ENCODE measurements at places on chromosomes 3 and 15.

- no peak for DNase-seq
These were observed 877 bp downstream of the NIT2 start for GRCh38 chr3:100335434-100335833.

GRCh38 chr15:93176065-93176464 is 87.1 kb upstream of the RGMA start:
- no peak for DNase-seq

- no peak for DNase-seq
These were observed 75.2 kb upstream of the HERC1 start for GRCh38 chr15:63908991-63909390.

DNA sequence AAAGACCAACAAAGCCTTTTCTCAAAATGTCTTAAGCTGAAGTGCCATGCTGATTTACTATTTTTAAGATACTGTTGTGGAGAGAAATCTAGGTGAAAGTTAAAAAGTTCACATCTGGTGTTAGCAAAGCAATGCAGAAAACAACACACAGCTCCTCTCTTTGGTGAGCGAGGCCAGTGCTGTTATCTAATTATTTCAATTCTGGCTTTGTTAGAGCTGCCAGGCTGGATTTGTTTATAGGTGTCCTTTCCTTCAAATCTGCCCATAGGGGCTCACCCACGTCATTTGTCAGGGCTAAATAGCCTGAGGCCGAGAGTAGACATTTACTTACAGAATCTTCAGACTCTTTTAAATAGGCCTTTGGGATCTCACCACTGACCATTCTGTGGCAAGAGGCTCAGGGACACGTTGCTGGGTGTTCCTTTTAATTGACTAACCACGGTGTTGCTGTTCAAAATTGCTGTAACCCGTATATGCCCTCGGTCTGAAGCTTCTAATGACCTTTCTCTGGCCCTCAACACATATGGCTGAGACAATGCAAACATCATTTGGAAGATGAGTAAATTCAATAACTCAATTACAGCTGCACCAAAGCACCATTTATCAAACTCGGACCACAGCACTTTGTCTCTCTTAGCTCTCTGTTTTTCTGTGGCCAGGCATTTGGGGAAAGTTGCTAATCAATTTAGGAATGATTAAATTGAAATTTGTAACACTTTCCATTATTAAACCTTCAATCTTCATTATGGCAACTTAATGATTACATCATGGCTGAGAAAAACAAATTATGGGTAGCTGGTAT is 152.6 kb downstream of the PDZRN3 start:
- DNase-seq = no peak

- no peak for DNase-seq
These were observed 371.1 kb downstream of the CHL1 start for GRCh38 chr3:567488-568185.

GRCh38 chr15:93527374-93528050 is 438.5 kb upstream of the RGMA start:
- DNase-seq = no peak

DNA sequence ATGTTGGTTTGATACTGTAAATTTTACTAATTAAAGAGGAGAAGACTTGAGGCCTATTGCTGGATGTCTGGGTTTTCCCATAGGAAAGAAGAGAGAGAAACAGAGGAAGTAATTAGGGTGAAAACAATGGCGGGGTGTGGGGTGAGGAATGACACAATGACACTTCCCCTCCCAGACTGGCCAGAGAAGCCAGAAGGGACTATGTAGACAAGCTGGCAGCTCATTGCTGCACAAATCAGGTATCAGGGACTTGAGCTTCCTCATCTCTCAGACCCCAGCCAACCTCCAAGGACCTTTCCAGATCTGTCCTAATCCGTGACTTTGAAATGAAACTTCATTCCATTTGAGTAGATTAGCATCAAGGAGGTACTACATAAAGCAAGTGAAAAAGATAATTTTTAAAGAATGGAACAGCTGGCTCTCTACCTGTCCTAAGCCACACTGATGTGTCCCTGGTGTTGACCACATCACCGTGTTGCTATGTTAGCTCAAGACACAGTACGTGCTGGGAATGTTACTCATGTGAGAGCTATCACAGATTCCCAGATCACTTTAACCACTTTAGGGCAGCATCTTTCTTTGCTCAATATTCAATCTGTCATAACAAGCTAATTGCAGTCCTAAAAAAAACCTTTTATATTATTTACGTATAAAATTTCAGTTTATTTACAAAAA is 22.2 kb downstream of the TMEM212 start:
- no peak for DNase-seq

DNA sequence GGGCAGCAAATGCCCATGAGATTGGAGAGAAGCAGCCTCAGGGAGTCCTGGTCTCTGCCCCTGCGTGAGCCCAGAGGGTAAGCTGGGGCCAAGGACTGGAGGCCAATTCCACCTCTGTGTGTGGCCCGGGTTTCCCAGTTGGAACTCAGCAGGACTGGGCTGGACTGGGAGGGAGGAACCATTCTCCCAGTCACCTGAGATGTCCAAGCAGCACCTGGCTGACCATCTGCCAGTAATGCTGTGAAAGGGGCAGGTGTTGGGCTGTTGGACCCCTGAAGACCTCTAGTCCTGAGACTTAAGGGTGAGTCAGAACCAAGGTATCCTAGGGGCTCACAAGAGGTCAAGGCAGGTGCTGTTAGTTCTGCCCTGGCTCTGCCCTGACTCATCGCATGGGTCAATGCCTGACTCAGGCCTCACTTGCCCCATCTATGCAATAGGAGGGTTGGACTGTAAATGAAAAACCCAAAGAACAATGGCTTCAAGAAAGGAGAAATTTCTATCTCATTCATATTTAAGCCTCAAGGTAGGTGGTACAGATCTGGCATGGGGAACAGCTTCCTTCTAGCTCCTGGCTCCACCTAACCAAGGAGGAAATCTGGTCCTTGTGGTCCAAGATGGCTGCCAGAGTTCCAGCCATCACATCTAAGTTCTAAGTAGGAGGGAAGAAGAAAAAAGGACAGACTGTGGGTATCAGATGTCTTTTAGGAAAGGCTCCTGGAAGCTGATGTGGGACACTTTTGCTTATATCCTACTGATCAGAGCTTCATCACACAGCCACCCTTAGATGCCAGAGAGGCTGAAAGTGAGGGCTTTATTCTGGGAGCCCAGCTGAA is 111.3 kb downstream of the FBLN2 start:
- DNase-seq = no peak

DNA sequence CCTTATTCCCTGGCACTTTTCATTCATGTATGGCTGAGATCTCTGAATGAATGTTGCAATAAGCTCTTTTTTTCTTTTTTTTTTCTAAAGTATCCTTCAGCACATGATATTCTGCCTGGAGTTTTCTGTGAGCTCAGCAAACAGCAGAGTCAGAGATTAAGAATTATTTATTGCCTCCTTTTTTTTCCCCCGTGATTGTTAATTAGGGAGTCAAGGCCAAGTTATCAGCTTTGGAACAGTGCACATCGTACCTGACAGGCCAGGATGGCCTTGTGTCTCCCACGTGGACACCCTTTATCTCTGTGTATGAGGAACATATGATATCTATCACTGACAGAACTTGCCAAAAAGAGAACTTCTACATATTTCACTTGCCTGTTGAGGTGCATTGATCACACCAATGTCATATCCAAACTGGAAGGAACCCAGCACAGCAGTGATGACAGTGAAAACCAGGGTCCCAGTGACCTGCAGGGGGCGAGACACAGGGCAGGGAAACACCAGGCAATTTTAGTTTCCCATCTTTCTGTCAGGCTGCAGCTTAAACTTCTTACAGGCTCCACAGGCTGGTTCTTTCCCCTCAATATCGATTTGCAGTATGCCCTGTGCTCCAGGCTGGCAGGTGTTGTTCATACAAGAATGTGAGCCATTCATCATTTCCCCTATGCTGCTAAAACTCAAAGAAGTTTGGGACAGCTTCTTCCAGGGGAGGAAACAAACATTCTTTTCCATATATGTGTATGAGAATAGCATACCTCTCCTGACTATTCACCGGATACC is 8.2 kb downstream of the SLC2A2 start:
- no peak for DNase-seq
